ENCODE measurements at places on chromosomes 7 and 10. TPM values are rescaled to one million over a fixed set of nuclear protein-coding genes. Genes with fewer than 3 reads are reported as not detected.

DNA sequence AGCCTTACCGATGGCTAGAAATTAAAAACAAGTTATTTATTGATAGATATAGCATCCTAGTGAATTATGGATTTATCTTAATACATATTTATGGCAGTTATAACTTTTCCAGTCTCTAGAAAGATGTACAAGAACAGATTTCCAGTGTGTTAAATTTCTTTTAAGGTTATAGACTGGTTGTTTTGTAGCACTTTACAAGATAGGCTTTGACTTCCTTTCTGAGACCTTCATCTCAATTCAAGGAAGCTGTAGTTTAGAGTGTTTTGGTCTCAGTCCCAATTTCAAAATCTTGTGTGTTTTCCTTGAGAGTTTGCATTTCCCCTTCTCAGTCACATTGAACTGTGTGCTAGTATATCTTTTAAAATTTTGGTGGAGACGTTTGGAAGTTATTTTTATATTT lies 30.1 kb downstream of the PLEKHA1 start:
- no peak overlapping the region for H3K4me3 ChIP-seq
- no peaks in the 10 kb centered on the region for H3K27me3 ChIP-seq
- H3K36me3 ChIP-seq: peaks cover 31% of the 10 kb centered on the region
- peaks cover 18% of the 10 kb centered on the region for H3K4me1 ChIP-seq
- no peak overlapping the region for H3K27ac ChIP-seq

CHN2 gene
- 1.1 TPM for total RNA-seq

DNA sequence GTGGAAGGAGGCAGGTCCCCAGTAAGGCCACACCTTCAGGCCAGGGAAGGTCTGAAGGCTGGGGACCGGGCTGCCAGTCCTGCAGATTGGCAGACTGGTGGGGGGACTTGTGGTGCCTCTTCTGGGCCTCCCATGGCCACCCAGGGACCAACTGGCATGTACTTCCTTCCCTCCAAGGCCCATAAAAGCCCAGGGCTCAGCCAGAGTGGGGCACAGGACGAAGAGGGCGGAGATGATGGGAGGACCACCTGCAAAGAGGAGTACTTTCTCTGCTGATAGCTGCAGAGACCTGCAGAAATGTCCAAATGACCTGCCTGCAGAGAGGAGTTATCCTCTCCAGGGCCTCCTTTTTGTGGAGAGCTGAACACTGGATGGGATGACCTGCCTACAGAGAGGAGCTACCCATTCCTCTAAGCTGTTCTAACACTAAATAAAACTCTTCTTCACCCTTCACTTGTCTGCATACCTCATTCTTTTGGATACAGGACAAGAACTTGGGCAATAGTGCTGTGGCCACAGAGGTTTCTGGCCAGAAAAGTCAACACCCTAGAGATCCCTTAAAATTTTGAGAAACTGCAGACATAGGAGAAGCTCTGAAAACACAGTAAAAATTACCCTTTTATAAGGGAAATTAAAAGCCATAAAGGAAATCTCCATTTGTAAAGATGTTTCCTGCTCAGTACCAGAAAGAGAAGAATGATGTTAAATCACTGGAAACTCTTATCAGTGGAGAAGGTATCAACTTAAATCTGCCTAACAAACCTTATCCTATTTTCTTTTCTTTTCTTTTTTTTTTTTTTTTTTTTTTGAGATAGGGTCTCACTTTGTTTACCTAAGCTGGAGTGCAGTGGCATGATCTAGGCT lies 20.7 kb upstream of the PRF1 start:
- H3K4me1 ChIP-seq: no peaks in the 10 kb centered on the region
- H3K36me3 ChIP-seq: no peaks in the 10 kb centered on the region
- no peak for DNase-seq
- H3K27me3 ChIP-seq: peaks cover 4% of the 10 kb centered on the region
- no peak overlapping the region for H3K27ac ChIP-seq

GRCh38 chr10:129523723-129524316 lies 56.8 kb downstream of the MGMT start:
- peaks cover 31% of the 10 kb centered on the region for H3K36me3 ChIP-seq
- no peaks in the 10 kb centered on the region for H3K27me3 ChIP-seq
- no peaks in the 10 kb centered on the region for H3K4me1 ChIP-seq
- DNase-seq: no peak
- H3K4me3 ChIP-seq: no peak overlapping the region

TRA2A gene
- total RNA-seq: 144 TPM

DRGX gene
- not detected for total RNA-seq

- peak overlapping the region; percentile 19 for H3K27ac ChIP-seq
- DNase-seq: no peak
- peaks cover 18% of the 10 kb centered on the region for H3K4me1 ChIP-seq
These were observed 228.7 kb upstream of the CCDC6 start for GRCh38 chr10:60135020-60135419.

- H3K36me3 ChIP-seq: no peaks in the 10 kb centered on the region
- H3K27ac ChIP-seq: no peak overlapping the region
- H3K4me3 ChIP-seq: no peak overlapping the region
- DNase-seq: no peak
These were observed 50.3 kb upstream of the GSAP start for GRCh38 chr7:77466450-77466849.

DNA sequence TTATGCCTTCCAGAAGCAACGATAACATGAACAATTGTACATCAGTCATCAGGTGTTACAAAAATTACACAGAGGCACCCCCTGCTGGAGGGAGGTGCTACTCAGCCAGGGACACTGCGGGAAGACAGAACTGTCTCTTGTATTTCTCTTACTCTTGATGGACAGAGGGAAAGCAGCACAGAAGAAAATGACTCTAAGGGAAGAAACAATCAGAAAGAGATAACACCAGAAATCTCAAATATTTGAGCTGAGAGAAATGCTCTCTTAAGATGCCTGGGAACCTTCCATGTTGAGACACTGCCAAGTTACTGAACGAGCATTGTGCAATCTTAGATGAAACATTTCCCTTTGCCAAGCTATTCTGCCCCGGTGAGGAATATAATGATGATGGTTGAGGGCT lies 227.6 kb upstream of the NPSR1 start:
- no peak overlapping the region for H3K27ac ChIP-seq
- no peaks in the 10 kb centered on the region for H3K4me1 ChIP-seq
- H3K36me3 ChIP-seq: no peaks in the 10 kb centered on the region
- no peaks in the 10 kb centered on the region for H3K27me3 ChIP-seq
- H3K4me3 ChIP-seq: no peak overlapping the region
- no peak for DNase-seq

GRCh38 chr7:93117852-93118530 lies at the start of gene SAMD9:
TSS of gene SAMD9 (minus strand) at chr7:93117979. CDS start at chr7:93106097, 11,882 bp downstream.
- DNase-seq: no peak
- H3K27me3 ChIP-seq: no peaks in the 10 kb centered on the region
- H3K36me3 ChIP-seq: peaks cover 37% of the 10 kb centered on the region
- H3K4me1 ChIP-seq: peaks cover 46% of the 10 kb centered on the region

GRCh38 chr7:44225566-44226395 lies 25.0 kb downstream of the YKT6 start:
- DNase-seq: no peak
- no peak overlapping the region for H3K4me3 ChIP-seq
- no peaks in the 10 kb centered on the region for H3K4me1 ChIP-seq
- H3K27ac ChIP-seq: no peak overlapping the region
- H3K27me3 ChIP-seq: peaks cover 5% of the 10 kb centered on the region

MRPS17 gene
- total RNA-seq: 20.6 TPM

- DNase-seq: peak; percentile 64
- H3K36me3 ChIP-seq: peaks cover 23% of the 10 kb centered on the region
- no peaks in the 10 kb centered on the region for H3K27me3 ChIP-seq
- peak overlapping the region; percentile 35 for H3K27ac ChIP-seq
- H3K4me3 ChIP-seq: no peak overlapping the region
These were observed 31.0 kb downstream of the AMZ1 start for GRCh38 chr7:2719007-2719406.

NPY4R2 gene
- total RNA-seq: not detected

DNA sequence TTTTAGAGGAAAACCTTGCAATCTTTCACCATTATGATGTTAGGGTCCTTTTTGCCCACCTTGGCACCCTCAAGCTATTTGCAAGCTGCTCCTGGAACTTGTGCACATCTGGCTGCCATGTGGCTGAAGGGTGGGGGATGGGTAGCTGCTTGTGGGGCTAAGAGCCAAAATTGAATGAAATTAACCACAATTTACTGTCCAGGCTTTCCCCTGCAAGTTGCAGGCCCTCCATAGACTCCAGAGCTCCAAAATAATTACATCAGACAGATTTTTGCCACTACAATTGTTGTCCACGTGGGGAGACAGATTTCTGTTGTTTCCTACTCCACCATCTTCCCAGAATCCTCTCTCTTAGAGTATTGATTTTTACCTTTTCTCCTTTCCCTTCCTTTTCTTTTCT lies 19.1 kb downstream of the PI4K2A start:
- no peaks in the 10 kb centered on the region for H3K27me3 ChIP-seq
- H3K4me3 ChIP-seq: no peak overlapping the region
- H3K36me3 ChIP-seq: peaks cover 69% of the 10 kb centered on the region
- no peak overlapping the region for H3K27ac ChIP-seq
- no peak for DNase-seq

LRIT1 gene
- total RNA-seq: not detected

- H3K4me1 ChIP-seq: no peaks in the 10 kb centered on the region
- DNase-seq: no peak
- no peak overlapping the region for H3K4me3 ChIP-seq
- no peaks in the 10 kb centered on the region for H3K27me3 ChIP-seq
- no peak overlapping the region for H3K27ac ChIP-seq
- no peaks in the 10 kb centered on the region for H3K36me3 ChIP-seq
These were observed 82.4 kb upstream of the SLC13A1 start for GRCh38 chr7:123282181-123282580.

DNA sequence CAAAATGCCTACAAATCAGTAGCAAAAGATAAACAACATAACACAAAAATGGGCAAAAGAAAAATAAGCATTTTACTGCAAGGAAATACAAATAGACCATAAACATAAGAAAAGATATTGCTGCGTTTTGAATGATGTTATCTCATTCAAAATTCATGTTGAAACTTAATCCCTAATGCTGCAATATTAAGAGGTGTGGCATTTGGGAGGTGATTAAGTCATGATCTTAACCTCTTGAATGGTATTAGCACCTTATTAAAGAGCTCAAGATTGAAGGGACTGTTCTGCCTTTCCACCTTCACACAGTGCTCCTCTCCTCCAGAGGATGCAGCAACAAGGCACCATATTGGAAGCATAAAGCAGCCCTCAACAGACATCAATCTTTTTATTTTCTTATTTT lies 12.4 kb upstream of the TNKS2 start:
- H3K36me3 ChIP-seq: no peaks in the 10 kb centered on the region
- no peak overlapping the region for H3K4me3 ChIP-seq
- DNase-seq: no peak
- no peak overlapping the region for H3K27ac ChIP-seq
- no peaks in the 10 kb centered on the region for H3K4me1 ChIP-seq
- H3K27me3 ChIP-seq: no peaks in the 10 kb centered on the region

GRCh38 chr7:113392421-113392820 lies 274.1 kb upstream of the SMIM30 start:
- H3K36me3 ChIP-seq: no peaks in the 10 kb centered on the region
- DNase-seq: no peak
- H3K4me1 ChIP-seq: no peaks in the 10 kb centered on the region

GRCh38 chr7:142384493-142384922 lies 126.7 kb upstream of the PRSS58 start:
- H3K4me3 ChIP-seq: no peak overlapping the region
- H3K4me1 ChIP-seq: peaks cover 8% of the 10 kb centered on the region
- DNase-seq: no peak
- no peaks in the 10 kb centered on the region for H3K36me3 ChIP-seq
- H3K27ac ChIP-seq: no peak overlapping the region

DNA sequence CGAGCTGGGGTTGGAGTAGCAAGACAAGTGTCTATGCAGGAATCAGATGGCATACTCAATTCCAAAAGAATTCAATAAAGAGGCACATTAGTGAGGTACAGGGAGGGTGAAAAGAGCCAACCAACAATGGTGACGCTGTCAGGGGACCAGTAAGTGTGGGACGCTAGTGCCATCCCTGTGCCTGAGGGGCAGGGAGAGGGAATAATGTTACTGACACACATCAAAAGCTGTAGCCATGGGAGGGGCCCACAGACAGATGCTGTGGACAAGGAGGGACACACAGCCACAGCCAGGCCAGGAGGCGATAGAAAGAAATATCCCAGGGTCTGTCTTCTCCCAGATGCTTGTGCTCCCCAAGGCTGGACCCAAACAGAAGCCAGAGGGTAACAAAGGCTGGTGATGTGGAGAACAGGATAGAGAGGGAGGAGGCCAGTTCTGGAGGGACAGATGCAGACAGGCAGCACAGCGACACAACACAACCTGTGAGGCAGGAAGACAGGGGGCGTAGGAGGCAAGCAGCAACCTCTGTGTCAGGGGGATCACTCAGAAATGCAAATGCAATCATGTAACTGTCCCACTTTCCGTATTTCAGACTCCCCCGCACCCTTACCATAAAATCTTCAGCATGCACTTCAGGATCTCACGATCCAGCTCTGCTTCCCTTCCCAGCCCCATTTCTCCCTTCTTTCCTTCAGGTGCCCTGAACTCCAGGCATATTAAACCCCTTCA lies 240.5 kb upstream of the FZD8 start:
- H3K4me3 ChIP-seq: no peak overlapping the region
- H3K27ac ChIP-seq: no peak overlapping the region
- no peaks in the 10 kb centered on the region for H3K36me3 ChIP-seq
- DNase-seq: no peak
- H3K4me1 ChIP-seq: no peaks in the 10 kb centered on the region

ATOH7 gene
- not detected for total RNA-seq

TMEM139 gene
- 0.34 TPM for total RNA-seq

TRIM73 gene
- 4.0 TPM for total RNA-seq

DNA sequence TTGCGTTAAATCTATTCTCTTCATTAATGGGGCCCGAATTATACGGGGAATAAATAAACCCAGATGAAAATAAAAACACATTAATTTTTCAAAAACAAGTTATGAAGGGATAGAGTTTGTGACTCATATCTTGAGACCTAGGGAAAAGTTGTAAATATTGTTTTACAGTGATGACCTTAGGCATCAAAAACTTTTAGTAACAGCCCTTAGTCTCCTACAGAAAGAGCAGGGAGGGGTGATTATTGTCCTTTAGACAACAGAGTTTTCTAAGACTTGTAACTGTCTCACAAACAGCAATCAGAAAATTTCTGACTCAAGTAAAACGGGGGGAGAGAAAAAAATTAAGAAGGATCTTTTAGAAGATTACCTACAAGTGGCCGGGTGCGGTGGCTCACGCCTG lies 102.7 kb downstream of the COL28A1 start:
- H3K36me3 ChIP-seq: no peaks in the 10 kb centered on the region
- no peak overlapping the region for H3K27ac ChIP-seq
- no peaks in the 10 kb centered on the region for H3K4me1 ChIP-seq
- no peak overlapping the region for H3K4me3 ChIP-seq
- peaks cover 7% of the 10 kb centered on the region for H3K27me3 ChIP-seq

DNA sequence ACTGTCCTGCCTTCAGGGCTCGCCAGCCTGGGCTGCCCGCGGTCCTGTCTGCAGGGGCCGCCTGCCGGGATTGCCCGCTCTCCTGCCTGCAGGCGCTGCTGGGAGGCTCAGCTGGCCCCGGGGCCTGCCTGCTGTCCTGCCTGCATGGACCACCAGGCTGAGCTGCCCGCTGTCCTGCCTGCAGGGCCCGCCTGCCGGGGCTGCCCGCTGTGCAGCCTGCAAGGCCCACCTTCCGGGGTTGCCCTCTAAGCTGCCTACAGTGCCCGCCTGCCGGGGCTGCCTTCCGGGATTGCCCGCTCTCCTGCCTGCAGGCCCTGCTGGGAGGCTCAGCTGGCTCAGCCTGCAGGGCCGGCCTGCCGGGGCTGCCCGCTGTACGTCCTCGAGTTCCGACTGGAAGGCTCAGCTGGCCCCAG lies 164.4 kb downstream of the GLRX3 start:
- H3K4me3 ChIP-seq: peak overlapping the region; percentile 64
- H3K4me1 ChIP-seq: peaks cover 9% of the 10 kb centered on the region
- H3K27ac ChIP-seq: no peak overlapping the region
- no peak for DNase-seq
- no peaks in the 10 kb centered on the region for H3K27me3 ChIP-seq

MYOF gene
- 0.15 TPM for total RNA-seq

- H3K4me3 ChIP-seq: no peak overlapping the region
- H3K36me3 ChIP-seq: no peaks in the 10 kb centered on the region
- H3K27me3 ChIP-seq: peaks cover 2% of the 10 kb centered on the region
- no peak overlapping the region for H3K27ac ChIP-seq
These were observed 31.4 kb downstream of the C10orf90 start for GRCh38 chr10:126639084-126639483.
